Neural progenitor cell (in vitro differentiated cells): ENCODE measurements at places on chromosomes 3 and 15.

DNA sequence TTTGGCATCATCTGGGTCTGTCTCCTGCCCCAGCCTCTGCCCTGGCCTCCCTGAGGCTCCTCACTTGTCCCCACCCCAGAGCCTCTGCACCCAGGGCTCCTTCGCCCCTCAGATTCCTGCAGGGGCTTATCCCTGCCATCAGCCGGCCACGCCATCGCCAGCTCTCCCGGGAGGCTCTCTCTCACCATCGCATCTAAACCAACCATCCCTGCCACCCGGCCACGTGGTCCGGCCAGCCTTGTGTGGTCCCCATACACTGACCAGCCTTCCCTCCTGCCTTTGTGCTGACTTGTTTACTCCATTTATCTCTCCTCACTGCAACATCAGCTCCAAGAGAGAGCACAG lies 134.3 kb upstream of the IQSEC1 start:
- DNase-seq = no peak

DNA sequence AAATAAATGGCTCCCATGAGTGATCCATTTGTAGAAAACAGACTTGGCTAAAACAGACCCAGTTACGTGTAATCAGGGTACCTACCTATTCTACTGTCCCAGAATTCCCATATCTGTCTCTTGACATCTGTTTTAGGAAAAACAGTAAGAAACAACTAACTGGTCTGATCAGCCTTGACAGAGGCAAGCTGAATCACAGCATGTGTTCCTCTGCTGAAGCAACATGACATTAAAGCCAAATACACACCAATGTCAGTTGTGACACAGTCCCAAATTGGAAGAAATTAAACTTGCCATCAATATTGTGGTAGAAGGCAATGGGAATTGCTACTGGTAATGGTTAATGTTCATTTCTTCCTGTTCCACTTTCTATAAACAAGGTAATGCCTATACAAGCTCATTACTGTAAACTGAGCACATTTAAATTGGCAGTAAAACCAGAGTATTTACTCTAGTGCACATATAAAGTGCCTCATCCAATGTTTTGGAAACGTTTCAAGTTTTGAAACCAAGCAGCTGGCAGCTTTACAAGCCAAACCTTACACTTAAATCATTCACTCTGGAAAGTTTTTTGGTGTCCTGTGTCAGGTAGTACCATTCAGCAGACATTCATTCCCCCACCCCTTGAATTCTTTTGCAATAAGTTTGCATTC lies 27.0 kb downstream of the ALDH1A2 start:
- DNase-seq = no peak

GRCh38 chr15:101805605-101806345 lies 2.5 kb downstream of the OR4F6 start:
- no peak for DNase-seq

- no peak for DNase-seq
These were observed 58.4 kb upstream of the POLG start for GRCh38 chr15:89393056-89393455.

DNA sequence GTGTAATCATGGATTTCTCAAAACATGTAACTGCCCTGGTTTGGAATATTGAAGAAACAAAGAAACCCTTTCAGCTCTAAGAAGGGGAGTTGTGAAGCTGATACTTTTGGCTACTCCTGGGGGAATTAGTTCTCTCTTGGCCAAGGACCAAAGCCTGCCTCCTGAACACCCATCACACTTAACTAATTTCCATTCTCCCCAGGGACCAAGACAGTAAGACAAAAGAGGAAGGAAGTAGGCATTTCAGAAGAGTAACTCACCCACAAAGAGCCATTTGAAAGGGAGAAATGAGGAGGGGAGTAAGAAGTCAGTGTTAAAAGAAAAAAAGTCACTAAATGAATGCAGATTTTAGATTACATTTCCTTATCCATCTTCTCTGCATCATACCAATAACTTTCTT lies 328.0 kb upstream of the SOX2 start:
- peak; percentile 15 for DNase-seq

GRCh38 chr3:10504171-10505049 lies 976 bp downstream of the ATP2B2 start:
- no peak for DNase-seq

GRCh38 chr15:98551936-98552562 lies 96.3 kb upstream of the IGF1R start:
- DNase-seq = no peak

- no peak for DNase-seq
These were observed 439.0 kb upstream of the ADAMTS9 start for GRCh38 chr3:65126527-65127410.

GRCh38 chr15:93703092-93703739 lies 528.1 kb upstream of the MCTP2 start:
- DNase-seq = no peak

- DNase-seq = peak; percentile 29
These were observed 136.6 kb upstream of the ARPP21 start for GRCh38 chr3:35502699-35503098.

GRCh38 chr3:110933821-110934426 lies 137.7 kb upstream of the NECTIN3 start:
- DNase-seq = no peak

DNA sequence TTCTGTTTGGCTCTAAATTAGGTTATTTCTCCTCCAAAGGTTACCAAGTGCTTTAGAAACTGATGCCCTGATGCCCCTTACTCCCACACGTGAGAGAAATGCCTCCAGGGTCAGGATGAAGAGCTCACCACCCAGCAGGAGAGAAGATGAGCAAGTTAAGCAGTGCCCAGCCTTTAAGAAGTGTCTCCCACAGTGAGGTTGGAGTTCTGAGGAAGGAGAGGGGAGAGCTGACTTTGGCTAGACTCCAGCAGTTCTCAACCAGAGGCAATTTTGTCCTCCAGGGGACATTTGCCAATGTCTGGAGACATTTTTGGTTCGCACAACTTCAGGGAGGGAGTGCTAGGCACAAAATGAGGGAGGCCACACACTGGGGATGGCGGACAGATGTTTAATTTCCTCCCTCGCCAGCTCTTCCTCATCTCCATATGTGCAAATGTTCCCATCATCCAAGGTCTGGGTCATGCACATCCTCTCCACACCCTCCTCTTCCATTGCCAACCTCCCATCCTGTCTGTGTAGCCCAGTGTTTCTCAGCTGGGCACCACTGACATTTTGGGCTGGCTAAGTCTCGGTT lies 50.6 kb upstream of the SLC7A14 start:
- DNase-seq = no peak
